Activated CD4-positive, alpha-beta T cell treated with anti-CD3 and anti-CD28 coated beads, Interleukin-2, amount 50 U/mL, for 16 hours (primary cell): ENCODE measurements at places on chromosomes 6 and 20.

DNA sequence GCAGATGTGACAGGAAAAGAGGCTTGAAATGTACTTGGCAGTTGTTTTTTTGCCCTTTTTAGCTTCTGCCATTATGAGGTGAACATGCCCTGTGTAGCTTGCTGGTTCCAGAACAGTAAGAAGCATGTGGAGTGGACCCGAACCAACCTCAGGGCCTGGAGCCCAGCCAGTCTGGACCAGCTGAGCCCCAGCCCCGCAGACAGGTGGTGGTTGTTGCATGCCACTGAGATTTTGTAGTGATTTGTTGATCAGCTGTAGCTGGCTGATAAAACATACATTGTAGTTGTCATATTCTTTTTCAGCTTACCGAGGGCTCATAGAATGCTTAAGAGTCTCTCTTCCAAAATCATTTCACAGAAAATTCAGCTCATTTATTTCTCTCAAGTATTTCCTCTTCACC lies 182.2 kb downstream of the FARS2 start:
- DNase-seq, result no peak

GRCh38 chr6:6588064-6588923 lies at the start of gene LY86:
TSS of gene LY86 (plus strand) at chr6:6588720. CDS start at chr6:6588735, 15 bp downstream.
- DNase-seq, result no peak

DNA sequence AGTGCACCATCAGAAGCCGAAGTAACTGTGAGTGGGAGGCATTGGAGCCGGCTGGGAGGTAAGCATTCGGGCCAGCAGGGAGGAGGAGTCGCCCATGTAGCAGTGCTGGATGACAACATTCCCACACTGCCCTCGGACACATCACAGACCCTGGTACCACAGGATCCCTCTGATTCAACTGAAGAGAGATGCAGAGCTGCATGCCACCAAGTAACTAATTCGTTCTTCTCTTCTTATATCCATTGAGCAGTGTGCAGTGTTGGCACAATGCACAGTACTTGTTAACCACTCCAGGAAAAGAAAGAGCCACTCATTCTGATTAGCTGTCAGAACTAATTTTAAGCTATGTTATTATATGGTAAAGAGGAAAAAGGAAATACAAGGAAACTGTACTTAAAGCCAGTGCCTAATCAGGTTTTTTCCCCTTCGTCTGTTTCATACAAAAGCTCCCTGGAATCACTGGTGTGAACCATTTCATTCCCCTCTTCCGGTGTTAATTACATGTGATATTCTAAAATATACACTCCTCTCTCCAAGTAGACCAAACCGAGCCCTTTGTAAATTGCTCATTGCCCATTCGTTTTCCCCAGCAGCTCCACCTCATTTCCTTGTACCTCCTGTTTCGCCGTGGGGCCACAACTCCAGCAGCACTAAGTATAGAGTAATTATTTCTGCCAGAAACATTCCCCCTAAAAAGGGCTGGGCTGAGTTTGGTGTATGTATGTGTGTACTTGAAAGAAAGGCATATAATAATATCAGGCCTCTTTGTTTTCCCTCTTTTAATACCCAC lies 32.4 kb upstream of the ADTRP start:
- DNase-seq, result no peak

- DNase-seq, result no peak
These were observed 142.9 kb upstream of the RNF217 start for GRCh38 chr6:124819346-124819745.
